ENCODE measurements at places on chromosomes 3 and 15. TPM values are rescaled to one million over a fixed set of nuclear protein-coding genes. Genes with fewer than 3 reads are reported as not detected.

- H3K36me3 ChIP-seq, result no peaks in the 10 kb centered on the region
- DNase-seq, result no peak
- H3K27ac ChIP-seq, result no peak overlapping the region
- no peak overlapping the region for H3K4me3 ChIP-seq
- no peaks in the 10 kb centered on the region for H3K4me1 ChIP-seq
Observed at GRCh38 chr15:33400941-33401340, 90.2 kb downstream of the RYR3 start.

- no peaks in the 10 kb centered on the region for H3K27me3 ChIP-seq
- H3K4me3 ChIP-seq, result no peak overlapping the region
- no peaks in the 10 kb centered on the region for H3K36me3 ChIP-seq
- no peak overlapping the region for H3K27ac ChIP-seq
Observed at GRCh38 chr3:191809326-191809949, 348.5 kb downstream of the PYDC2 start.

DNA sequence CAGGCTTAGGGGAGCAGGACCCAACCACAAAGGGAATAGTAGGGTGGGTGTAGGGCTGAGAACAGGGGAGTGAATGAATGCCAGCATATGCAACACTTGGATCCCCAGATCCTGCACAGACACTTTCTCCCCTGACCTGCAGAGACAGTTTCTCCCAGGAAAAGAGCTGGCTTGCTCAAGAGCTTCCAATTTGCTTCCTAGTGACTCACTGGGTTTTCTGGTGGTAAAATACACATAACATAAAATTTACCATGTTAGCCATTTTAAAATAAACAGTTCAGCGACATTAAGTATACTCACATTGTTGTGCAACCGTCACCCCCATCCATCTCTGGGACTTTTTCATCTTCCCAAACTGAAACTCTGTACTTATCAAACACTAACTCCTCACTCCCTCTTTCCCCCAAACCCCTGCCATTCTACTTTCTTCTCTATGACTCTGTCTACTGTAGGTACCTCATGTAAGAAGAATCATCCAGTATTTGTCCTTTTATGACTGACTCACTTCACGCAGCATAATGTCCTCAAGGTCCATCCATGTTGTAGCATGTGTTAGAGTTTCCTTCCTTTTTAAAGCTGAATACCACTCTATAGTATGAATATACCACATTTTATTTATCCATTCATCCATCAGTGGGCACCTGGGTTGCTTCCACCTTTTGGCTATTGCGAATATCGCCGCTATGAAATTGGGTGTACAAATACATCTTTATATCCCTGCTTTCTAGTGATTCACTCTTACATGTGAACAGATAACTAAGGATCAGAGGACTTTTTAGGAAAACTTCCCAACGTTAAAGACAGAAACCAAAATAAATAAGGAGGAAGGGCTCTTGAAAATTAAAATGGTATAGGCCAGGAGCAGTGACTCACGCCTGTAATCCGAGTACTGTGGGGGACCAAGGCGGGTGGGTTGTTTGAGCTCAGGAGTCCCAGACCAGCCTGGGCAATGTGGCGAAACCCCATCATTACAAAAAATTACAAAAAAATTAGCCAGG, 95.6 kb upstream of the TJP1 start:
- no peak for DNase-seq
- no peaks in the 10 kb centered on the region for H3K36me3 ChIP-seq
- H3K4me3 ChIP-seq, result no peak overlapping the region
- H3K27me3 ChIP-seq, result peaks cover 2% of the 10 kb centered on the region
- H3K27ac ChIP-seq, result no peak overlapping the region

GRCh38 chr3:129614927-129615363, 8.5 kb upstream of the PLXND1 start:
- H3K27ac ChIP-seq, result no peak overlapping the region
- H3K4me3 ChIP-seq, result no peak overlapping the region
- peaks cover 3% of the 10 kb centered on the region for H3K27me3 ChIP-seq
- H3K4me1 ChIP-seq, result no peaks in the 10 kb centered on the region

DNA sequence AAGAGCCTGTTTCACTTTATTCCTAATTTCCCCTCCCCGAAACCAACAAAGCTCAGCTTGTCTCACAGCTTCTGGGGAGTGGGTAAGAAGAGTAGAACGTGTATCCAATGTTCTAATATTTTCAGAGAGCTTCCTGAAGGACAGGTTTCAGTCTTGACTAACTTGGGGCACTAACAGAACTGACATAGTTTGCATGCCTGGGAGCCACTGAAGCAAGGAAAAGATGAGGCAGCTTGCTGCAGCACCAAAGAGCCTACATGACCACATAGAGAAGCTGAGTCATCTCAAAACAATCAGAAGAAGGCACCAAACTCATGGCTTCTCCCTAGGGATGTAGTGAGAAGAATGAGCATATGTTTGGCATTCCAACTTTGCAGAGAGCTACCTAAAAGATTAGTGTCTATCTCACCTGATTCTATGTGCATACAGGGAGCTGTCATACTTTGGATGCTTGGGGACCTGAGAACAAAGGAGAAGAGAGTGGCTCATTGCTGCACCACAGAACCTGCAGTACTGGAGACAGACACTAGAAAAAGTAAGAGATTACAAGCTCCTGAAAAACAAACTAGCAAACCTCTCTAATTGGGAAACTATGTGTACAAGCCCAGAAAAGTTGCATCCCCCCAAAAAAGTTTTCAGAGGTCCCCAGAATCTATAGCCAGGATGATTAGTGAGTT, 86.9 kb downstream of the DCLK3 start:
- H3K4me3 ChIP-seq, result no peak overlapping the region
- H3K27me3 ChIP-seq, result no peaks in the 10 kb centered on the region
- H3K36me3 ChIP-seq, result no peaks in the 10 kb centered on the region
- no peak for DNase-seq
- H3K27ac ChIP-seq, result no peak overlapping the region

DNA sequence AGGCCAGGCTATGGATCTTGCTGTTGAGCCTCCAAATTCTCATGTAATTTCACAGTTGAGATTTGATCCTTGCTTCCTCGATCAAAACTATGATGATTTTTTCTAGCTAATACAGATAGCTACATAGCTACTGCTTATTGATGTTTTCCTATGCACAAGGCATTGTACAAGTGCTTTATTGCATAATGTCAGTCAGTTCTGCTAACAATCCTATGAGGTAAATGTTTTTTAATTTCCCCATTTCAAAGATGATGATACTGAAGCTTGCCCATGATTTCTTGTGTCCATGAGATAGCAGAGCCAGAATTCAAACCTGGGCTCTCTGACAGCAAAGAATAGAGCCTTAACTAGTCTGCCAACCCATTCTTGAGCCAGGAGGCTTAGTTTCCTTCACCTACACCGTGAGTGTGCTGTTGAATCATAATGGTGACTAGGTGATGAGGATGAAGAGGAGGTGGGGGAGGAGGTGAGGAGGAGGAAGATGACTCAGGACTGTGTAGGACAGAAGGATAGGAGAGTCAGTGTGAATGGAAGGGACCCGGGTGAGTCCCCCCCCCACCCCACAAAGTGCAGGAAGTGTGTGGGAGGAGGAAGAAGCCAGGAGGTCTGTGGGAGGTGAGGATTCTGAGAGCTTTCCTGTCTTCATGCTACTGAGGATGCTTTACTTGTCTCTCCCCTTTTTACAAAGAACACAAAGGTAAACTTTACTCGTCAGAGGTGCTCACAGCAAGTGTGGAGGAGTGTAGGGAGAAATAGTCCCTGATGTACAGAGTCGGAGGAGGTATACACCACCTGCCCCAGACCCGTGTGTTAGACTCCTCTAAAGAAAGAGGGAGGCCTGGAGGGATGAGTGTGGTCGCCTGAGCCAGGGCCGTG, 3.6 kb downstream of the TAGLN3 start:
- peaks cover 3% of the 10 kb centered on the region for H3K36me3 ChIP-seq
- peak overlapping the region; percentile 34 for H3K4me3 ChIP-seq
- peak overlapping the region; percentile 89 for H3K27ac ChIP-seq

DNA sequence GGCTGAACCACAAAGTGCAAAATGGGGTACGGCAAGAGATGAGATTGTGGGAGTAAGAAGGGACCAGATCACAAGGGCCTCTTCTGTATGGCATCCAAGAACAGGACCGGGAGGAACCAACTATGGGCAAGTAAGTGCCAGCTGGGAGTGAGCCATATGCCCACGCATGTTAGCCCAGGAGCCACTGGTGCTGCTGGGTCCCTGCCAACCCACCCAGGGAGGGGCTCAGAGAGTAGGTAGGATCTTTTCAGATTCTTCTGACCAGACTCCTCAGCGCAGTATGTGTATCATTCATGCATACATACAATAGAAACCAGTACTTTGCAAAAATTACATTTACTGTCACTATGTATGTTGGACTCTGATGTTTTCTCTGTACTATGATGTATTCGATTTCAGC, 54.0 kb downstream of the RAB11A start:
- H3K36me3 ChIP-seq, result peaks cover 13% of the 10 kb centered on the region
- H3K4me3 ChIP-seq, result no peak overlapping the region
- H3K27me3 ChIP-seq, result no peaks in the 10 kb centered on the region
- H3K27ac ChIP-seq, result no peak overlapping the region

GRCh38 chr3:43102773-43103480, 3.0 kb downstream of the POMGNT2 start:
- no peaks in the 10 kb centered on the region for H3K36me3 ChIP-seq
- H3K27me3 ChIP-seq, result peaks cover 3% of the 10 kb centered on the region
- H3K4me1 ChIP-seq, result peaks cover 12% of the 10 kb centered on the region
- H3K27ac ChIP-seq, result no peak overlapping the region
- H3K4me3 ChIP-seq, result no peak overlapping the region
- DNase-seq, result no peak

GRCh38 chr15:41915255-41915994, 21.6 kb upstream of the SPTBN5 start:
- H3K27ac ChIP-seq, result no peak overlapping the region
- no peak for DNase-seq
- peaks cover 19% of the 10 kb centered on the region for H3K4me1 ChIP-seq
- H3K36me3 ChIP-seq, result peaks cover 34% of the 10 kb centered on the region

- H3K36me3 ChIP-seq, result peaks cover 5% of the 10 kb centered on the region
- H3K4me1 ChIP-seq, result peaks cover 61% of the 10 kb centered on the region
- no peak for DNase-seq
- no peaks in the 10 kb centered on the region for H3K27me3 ChIP-seq
Observed at GRCh38 chr15:90679959-90680358, 37.2 kb upstream of the BLM start.

GRCh38 chr15:70189826-70190695, 92.3 kb upstream of the TLE3 start:
- peaks cover 2% of the 10 kb centered on the region for H3K27me3 ChIP-seq
- no peak for DNase-seq
- no peaks in the 10 kb centered on the region for H3K4me1 ChIP-seq
- no peaks in the 10 kb centered on the region for H3K36me3 ChIP-seq

- no peak overlapping the region for H3K4me3 ChIP-seq
- H3K27me3 ChIP-seq, result no peaks in the 10 kb centered on the region
- H3K27ac ChIP-seq, result no peak overlapping the region
- no peaks in the 10 kb centered on the region for H3K36me3 ChIP-seq
Observed at GRCh38 chr3:5769825-5770224, 582.3 kb downstream of the EDEM1 start.

GRCh38 chr3:195612075-195612800, 28.5 kb upstream of the APOD start:
- peaks cover 28% of the 10 kb centered on the region for H3K4me1 ChIP-seq
- H3K36me3 ChIP-seq, result peaks cover 7% of the 10 kb centered on the region
- no peak for DNase-seq
- no peak overlapping the region for H3K27ac ChIP-seq
- no peak overlapping the region for H3K4me3 ChIP-seq
- peaks cover 6% of the 10 kb centered on the region for H3K27me3 ChIP-seq

DNA sequence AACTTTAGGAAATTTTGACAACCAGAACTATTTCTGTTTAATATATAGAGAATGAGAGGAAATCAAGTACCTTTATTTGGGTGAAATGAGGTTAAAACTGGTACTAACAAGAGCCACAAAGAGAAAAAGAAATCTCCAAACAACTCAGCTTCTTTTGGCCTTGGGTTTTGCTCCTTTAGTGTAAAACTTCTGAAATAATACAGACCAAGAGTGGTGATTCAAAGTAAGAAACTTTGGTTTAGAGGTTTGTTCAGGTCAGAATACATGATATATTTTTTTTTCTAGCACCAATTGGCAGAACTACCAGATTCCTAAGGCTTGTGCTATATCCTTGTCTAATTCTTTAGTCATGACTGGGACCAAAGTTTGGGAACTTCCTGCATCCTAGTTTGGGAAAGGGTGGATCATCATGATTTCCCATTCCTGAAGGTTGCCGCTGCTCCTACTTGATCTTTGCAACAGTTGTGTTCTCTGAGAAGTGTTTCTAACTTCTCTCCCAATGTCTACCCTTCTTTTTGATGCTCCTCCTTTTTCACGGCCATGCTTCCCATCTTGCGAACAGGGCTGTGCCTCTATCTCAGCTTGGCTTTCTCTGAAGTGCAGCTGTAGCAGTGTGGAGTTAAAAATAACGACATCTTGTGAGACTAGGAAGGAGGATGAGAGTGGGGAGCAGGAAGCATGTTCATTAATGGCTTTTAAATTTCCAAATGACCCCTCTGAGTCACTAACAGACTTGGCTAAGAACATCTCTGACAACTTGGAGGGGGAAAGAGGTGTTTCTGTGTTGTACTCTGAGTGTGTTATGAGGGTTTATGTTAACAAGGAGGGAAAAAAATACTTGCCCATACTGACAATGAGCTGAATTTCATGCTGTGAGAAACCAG, 87.7 kb downstream of the KCNAB1 start:
- H3K36me3 ChIP-seq, result no peaks in the 10 kb centered on the region
- peaks cover 7% of the 10 kb centered on the region for H3K27me3 ChIP-seq
- H3K27ac ChIP-seq, result no peak overlapping the region
- no peak for DNase-seq

DNA sequence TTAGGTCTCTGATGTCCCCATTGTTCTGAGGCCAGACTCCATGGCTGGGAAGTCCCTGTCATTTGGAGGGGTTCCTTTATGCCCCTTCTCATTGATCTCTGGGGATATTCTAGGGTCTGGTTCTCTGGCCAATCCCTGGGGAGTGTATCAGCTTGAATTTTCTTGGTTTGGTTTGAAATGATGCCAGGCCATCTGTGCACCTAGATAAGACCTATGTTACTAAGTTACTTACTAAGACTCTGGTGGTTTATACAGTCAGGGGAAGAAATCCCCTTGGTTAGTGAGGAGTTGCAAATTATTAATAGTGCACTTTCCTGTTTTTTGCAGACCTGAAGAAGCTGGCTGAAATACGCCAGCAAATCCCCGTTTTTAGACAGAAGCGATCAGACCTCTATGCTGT, 20.3 kb downstream of the NIT2 start:
- H3K36me3 ChIP-seq, result peaks cover 48% of the 10 kb centered on the region
- no peak for DNase-seq
- no peak overlapping the region for H3K27ac ChIP-seq
- H3K27me3 ChIP-seq, result no peaks in the 10 kb centered on the region
- H3K4me3 ChIP-seq, result no peak overlapping the region
- H3K4me1 ChIP-seq, result no peaks in the 10 kb centered on the region

GRCh38 chr3:24196526-24196925, 251.4 kb downstream of the NR1D2 start:
- H3K4me3 ChIP-seq, result no peak overlapping the region
- no peaks in the 10 kb centered on the region for H3K36me3 ChIP-seq
- no peak overlapping the region for H3K27ac ChIP-seq
- H3K27me3 ChIP-seq, result peaks cover 7% of the 10 kb centered on the region

GRCh38 chr3:1954632-1955031, 144.0 kb upstream of the CNTN4 start:
- H3K27ac ChIP-seq, result no peak overlapping the region
- H3K4me3 ChIP-seq, result no peak overlapping the region
- no peak for DNase-seq
- no peaks in the 10 kb centered on the region for H3K27me3 ChIP-seq

The SOX14 gene
- not detected for total RNA-seq

The HGD gene
- total RNA-seq, result not detected

The FEZF2 gene
- not detected for total RNA-seq

The IL16 gene
- 111 TPM for total RNA-seq

The PLSCR5 gene
- not detected for total RNA-seq

The SUMF1 gene
- total RNA-seq, result 6.1 TPM

All from activated T-helper 1 cell treated with anti-CD3 and anti-CD28 coated beads, Interleukin-12 subunit alpha, Interleukin-12 subunit beta, Interleukin-2, Interleukin-4 antibody, amounts not matched to agents 30 ng/mL and 10 ng/mL and 1 ng/mL, durations not matched to agents 14 hours and 24 hours and 36 hours (primary cell).